Ovary (tissue), 10 donors: ENCODE measurements at places on chromosomes 16 and 17.

GRCh38 chr17:35155246-35155645, 7.6 kb downstream of the UNC45B start:
- H3K4me1 ChIP-seq: no peaks in the 10 kb centered on the region
- H3K36me3 ChIP-seq: no peaks in the 10 kb centered on the region
- H3K27ac ChIP-seq: no peak overlapping the region
- H3K4me3 ChIP-seq: no peak overlapping the region
- no peaks in the 10 kb centered on the region for H3K27me3 ChIP-seq

DNA sequence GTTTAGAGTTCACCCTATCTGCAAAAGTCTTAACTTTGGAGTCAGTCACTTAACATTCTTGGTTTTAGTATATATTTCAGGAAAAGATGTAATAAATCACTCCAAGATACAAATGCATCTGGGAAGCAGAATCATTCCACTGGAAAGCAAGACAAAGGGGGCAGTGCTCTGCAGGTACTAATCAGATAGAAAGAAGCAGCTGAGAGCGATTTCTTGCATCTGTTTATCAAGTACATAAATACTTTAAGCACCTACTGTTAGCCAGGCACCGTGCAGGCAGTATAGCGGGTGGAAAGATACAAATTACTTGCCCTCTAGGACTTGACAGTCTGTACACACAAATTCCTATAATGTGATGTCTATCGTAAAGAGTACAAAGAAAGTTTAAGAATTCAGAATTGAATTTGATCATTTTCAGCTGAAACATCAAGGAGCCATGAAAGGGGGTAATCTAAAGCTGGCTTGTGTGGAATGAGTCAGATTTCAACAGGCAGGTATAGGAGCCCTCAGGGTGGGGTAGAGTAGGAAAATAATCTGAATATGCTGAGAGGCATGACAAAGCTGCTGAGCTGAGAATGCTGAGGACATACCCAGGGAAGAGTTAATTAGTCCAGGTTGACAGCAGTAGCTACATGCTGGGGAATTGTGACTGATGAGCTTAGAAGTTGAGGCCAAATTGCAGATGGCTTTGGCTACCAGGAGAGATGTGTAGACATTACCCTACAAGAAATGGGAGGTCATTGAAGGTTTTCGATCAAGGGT, 110.2 kb downstream of the CA10 start:
- H3K27ac ChIP-seq: no peak overlapping the region
- H3K4me1 ChIP-seq: no peaks in the 10 kb centered on the region
- no peak for DNase-seq
- no peaks in the 10 kb centered on the region for H3K27me3 ChIP-seq
- no peak overlapping the region for H3K4me3 ChIP-seq

DNA sequence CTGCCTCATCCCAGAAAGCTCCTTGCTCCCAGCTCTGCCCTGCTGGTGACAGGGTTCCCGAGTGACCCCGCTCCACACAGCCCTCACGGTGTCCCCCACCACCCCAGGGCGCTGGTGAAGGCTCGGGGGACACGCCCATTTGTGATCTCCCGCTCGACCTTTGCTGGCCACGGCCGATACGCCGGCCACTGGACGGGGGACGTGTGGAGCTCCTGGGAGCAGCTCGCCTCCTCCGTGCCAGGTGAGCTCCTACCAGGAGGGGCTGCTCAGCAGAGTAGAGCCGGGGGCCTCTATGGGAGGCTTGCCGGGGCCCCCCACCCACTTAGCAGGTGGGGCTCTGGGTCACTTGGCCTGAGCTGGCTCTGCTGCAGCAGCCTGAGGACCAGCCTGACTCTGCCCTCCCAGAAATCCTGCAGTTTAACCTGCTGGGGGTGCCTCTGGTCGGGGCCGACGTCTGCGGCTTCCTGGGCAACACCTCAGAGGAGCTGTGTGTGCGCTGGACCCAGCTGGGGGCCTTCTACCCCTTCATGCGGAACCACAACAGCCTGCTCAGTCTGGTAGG, 11.2 kb downstream of the GAA start:
- H3K27ac ChIP-seq: no peak overlapping the region
- DNase-seq: no peak
- no peak overlapping the region for H3K4me3 ChIP-seq

DNA sequence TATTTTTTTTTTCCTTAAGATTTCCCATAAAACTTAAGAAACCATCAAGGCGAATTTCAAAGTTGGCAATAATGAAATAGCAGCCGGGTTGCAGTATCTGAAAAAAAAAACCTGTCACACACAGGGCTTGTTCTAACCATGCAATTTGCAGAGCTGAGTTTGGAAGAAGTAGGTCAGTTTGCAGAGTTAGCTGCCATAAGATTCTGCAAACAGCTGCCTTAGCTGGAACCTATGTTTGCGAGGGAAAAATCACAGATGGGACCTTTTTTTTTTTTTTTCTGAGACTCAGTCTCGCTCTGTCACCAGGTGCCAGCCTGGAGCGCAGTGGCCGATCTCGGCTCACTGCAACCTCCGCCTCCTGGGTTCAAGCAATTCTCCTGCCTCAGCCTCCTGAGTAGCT, 98.5 kb upstream of the HS3ST4 start:
- DNase-seq: no peak
- no peaks in the 10 kb centered on the region for H3K27me3 ChIP-seq
- H3K4me1 ChIP-seq: no peaks in the 10 kb centered on the region
- no peak overlapping the region for H3K27ac ChIP-seq
- H3K36me3 ChIP-seq: no peaks in the 10 kb centered on the region
- no peak overlapping the region for H3K4me3 ChIP-seq

- no peak overlapping the region for H3K27ac ChIP-seq
- no peak overlapping the region for H3K4me3 ChIP-seq
- H3K27me3 ChIP-seq: no peaks in the 10 kb centered on the region
- no peaks in the 10 kb centered on the region for H3K36me3 ChIP-seq
These were observed 26.4 kb downstream of the STX8 start for GRCh38 chr17:9549215-9549614.

DNA sequence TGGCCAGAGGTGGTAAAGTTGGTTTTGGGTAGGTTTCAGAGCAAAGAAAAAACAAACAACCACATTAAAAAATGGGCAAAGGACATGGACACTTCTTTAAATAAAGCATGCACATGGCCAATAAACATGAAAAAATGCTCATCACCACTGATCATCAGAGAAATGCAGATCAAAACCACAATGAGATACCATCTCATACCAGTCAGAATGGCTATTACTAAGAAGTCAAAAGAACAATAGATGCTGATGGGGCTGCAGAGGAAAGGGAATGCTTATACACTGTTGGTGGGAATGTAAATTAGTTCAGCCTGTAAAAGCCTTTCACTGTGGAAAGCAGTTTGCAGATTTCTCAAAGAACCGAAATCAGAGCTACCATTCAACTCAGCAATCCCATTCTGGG, 598.4 kb upstream of the SOX9 start:
- no peaks in the 10 kb centered on the region for H3K4me1 ChIP-seq
- no peak overlapping the region for H3K4me3 ChIP-seq
- no peaks in the 10 kb centered on the region for H3K27me3 ChIP-seq
- H3K27ac ChIP-seq: no peak overlapping the region
- DNase-seq: no peak

GRCh38 chr17:44235583-44235936, 16.1 kb upstream of the UBTF start:
- H3K4me1 ChIP-seq: no peaks in the 10 kb centered on the region
- no peak for DNase-seq
- H3K27me3 ChIP-seq: no peaks in the 10 kb centered on the region
- no peak overlapping the region for H3K4me3 ChIP-seq
- H3K36me3 ChIP-seq: no peaks in the 10 kb centered on the region
- H3K27ac ChIP-seq: no peak overlapping the region

DNA sequence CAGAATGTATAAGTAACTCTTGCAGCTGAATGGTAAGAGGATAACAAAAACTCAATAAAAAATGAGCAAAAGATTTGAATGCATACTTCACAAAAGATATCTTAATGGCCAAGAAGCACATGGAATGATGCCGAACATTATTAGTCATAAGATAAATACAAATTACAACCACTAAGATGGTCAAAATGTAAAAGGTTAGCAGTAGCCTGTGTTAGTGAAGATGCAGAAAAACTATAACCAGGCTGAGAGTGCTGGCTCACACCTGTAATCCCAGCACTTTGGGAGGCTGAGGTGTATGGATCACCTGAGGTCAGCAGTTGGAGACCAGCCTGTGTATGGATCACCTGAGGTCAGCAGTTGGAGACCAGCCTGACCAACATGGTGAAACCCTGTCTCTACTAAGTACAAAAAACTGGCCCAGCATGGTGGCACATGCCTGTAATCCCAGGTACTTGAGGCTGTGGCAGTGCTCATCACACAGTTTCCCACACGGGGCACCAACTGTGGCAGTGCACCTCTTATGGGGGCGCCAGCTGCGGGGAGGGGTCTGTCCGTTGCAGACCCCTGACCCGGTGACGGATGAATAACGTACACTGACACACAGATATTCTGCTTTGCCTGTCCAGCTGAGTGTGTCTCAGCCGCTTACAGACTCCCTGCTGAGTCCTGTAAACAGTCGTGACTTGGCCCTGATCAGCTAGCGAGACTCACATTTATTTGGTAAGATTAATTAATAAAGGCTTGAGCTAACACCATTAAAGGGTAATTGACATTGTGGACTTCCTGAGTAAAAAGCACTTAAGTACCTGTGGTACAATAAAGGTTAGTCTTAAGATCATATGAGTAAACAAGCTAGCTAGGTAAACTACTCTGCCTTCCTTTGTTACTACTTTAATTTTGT, 45.7 kb upstream of the FAM20A start:
- H3K4me1 ChIP-seq: no peaks in the 10 kb centered on the region
- H3K4me3 ChIP-seq: no peak overlapping the region
- H3K36me3 ChIP-seq: no peaks in the 10 kb centered on the region
- no peak overlapping the region for H3K27ac ChIP-seq
- peaks cover 2% of the 10 kb centered on the region for H3K27me3 ChIP-seq

DNA sequence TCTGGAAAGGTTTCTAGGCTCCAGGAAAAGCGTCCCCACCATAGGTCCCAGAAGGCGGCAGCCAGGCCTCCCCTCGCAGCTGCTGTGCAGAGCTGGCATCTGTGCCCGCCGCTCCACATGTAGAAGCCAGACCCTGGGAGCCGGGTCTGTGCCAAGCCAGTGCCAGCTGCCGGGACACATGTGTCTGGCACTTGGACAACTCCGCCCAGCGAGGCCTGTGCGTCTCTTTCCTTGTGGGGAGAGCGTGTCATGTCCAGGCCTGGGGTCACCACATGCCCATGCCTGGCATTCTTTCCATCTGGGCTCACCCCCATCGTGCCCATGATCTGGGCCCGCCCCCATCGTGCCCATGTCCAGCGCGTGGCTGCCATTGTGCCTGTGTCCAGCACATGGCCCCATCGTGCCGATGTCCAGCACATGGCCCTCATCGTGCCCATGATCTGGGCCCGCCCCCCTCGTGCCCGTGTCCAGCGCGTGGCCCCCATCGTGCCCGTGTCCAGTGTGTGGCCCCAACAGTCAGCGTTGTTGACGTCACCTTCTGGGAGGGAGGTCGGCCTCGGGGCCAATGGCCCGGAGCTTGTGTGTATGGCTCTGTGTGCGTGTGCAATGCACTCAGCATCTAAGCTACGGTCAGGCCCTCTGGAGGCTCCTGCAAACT, 13.3 kb upstream of the ACSF3 start:
- no peaks in the 10 kb centered on the region for H3K27me3 ChIP-seq
- H3K36me3 ChIP-seq: no peaks in the 10 kb centered on the region
- H3K4me1 ChIP-seq: peaks cover 3% of the 10 kb centered on the region
- no peak for DNase-seq
- H3K27ac ChIP-seq: no peak overlapping the region

GRCh38 chr17:69723741-69724140, 309.2 kb downstream of the MAP2K6 start:
- H3K36me3 ChIP-seq: no peaks in the 10 kb centered on the region
- H3K4me1 ChIP-seq: no peaks in the 10 kb centered on the region
- no peaks in the 10 kb centered on the region for H3K27me3 ChIP-seq
- DNase-seq: no peak
- H3K4me3 ChIP-seq: no peak overlapping the region
- no peak overlapping the region for H3K27ac ChIP-seq

- no peaks in the 10 kb centered on the region for H3K36me3 ChIP-seq
- no peak overlapping the region for H3K4me3 ChIP-seq
- no peaks in the 10 kb centered on the region for H3K27me3 ChIP-seq
- H3K4me1 ChIP-seq: no peaks in the 10 kb centered on the region
- no peak overlapping the region for H3K27ac ChIP-seq
- no peak for DNase-seq
These were observed 24.9 kb downstream of the TPSD1 start for GRCh38 chr16:1280783-1281182.

DNA sequence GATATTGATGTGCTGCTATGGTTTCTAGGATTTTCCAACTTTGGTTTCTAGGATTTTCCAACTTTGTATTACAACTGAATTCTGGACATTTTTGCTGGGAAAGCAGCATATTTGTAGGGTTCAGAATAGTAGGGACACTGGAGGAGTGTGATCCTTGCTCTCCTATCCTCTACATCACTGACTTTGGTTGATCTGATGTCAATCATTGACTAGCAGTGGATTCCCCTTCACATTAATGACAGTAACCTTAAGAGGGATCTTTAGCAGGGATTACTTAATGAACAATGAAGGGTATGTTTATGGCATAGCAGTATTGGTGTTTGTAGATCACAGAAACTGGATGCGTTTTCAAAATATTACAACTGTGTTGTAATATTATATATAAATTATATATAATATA, 67.4 kb downstream of the MAP2K4 start:
- H3K36me3 ChIP-seq: no peaks in the 10 kb centered on the region
- no peaks in the 10 kb centered on the region for H3K27me3 ChIP-seq
- H3K27ac ChIP-seq: no peak overlapping the region

DNA sequence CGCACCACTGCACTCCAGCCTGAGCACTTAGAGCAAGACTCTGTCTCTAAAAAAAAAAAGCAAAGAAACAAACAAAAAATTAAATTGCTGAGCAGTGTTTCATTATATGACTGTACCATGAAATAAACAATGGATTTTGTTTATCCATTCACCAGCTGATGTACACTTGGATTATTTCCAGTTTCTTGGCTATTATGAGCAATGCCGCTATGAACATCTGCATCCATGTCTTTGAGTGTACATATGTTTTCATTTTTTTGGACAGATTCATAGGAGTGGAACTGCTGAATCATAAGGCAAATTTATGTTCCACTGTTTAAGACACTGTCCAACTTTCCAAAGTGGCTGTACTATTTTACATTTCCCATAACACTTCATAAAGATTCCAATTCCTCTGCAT, 8.0 kb downstream of the RNF157 start:
- no peaks in the 10 kb centered on the region for H3K4me1 ChIP-seq
- no peak overlapping the region for H3K4me3 ChIP-seq
- no peaks in the 10 kb centered on the region for H3K36me3 ChIP-seq
- H3K27ac ChIP-seq: no peak overlapping the region
- no peak for DNase-seq
- H3K27me3 ChIP-seq: no peaks in the 10 kb centered on the region

- no peaks in the 10 kb centered on the region for H3K27me3 ChIP-seq
- H3K4me1 ChIP-seq: no peaks in the 10 kb centered on the region
- DNase-seq: no peak
These were observed 4.9 kb downstream of the SDK2 start for GRCh38 chr17:73639322-73639721.
